ENCODE measurements at places on chromosomes 3 and 15.
A peak's percentile ranks its signal among the peaks of the same experiment; 100 is the strongest.

DNA sequence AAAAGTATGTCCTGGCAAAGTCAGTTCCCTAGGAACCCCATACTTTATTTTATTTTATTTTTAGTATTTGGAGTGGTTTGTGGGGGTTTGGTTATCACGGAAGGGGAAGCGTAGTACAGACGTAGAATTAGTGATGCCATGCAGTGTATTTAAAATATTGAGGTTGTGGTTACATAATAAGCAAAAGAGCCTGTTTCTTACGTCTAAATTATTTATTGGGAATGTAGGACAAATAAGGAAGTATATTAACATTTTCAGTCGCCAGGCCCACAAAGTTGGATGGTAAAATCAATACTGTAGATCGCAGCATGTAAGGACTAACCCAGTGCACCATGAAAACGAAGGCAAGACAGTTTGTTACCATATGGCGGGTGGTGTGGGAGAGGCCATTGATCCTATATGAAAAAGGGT is 558 bp downstream of the DTWD1 start:
- DNase-seq = no peak

DNA sequence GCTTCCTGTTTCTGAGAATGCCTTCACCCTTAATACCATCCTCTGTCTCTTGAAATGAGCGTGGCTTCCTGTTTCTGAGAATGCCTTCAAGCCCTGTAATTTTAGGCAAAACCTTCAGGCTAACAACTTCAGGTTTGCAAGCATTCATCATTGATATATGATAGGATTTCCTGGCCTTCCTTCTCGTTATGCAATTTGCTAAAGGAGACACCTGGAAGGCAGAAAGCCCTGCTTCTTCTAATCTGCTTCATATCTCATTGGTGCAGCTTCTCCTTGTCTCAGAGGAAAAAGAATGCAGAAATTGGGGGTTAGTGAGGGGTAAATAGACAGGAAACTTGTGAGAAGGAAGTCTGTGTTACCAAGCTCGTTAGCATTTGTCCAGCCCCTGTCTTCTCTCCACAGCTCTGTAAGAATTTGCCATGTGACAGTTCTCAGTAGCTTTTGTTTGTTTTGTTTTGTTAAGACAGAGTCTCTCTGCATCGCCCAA is 7.3 kb downstream of the ARL6IP5 start:
- DNase-seq = no peak

DNA sequence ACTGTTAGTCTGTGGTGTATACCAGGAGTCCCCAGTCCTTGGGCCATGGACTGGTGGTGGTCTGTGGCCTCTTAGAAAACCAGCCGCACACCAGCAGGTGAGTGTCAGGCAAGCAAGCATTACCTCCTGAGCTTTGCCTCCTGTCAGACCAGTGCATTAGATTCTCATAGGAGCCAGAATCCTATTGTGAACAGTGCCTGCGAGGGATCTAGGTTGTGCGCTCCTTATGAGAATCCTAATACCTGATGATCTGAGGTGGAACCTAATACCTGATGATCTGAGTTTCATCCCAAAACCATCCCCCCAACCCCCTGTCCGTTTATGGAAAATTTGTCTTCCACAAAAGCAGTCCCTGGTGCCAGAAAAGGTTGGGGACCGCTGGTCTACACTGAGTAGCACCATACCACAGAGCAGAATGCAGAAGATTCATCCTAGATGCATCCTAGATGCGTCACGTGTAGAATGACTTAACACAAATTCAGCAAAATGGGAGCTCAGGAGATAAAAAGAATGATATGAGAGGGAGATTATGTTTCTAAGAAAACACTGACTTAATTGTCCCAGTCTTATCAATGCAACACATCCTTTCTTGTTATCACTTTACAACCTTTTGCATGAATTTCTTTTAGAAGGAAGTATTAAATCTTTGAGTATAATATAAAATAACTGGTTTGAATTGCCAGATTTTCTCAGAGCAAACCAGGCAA is 28.5 kb downstream of the SELENOT start:
- no peak for DNase-seq

DNA sequence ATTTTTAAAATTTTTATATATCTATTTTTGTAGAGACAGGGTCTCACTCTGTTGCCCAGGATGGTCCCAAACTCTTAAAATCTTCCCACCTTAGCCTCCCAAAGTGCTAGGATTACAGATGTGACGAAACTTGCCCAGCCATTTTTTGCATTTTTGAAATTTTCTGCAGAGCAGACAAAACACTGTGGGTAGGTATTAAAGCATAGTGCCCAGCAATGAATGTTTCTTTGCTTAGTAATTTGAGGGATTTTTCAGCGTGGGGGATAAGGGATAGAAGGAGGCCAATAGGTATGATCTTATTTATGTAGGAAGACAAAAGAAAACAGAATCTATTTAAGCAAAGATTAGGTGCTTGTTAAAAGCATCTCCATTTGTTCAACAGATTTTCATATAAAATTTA is 446.8 kb upstream of the DPH6 start:
- DNase-seq = no peak

- DNase-seq = peak; percentile 45
Measured at GRCh38 chr3:18424729-18425640, at the start of gene SATB1. Gene SATB1 (minus strand): TSS chr3:18425339. CDS start chr3:18420967, 4,372 bp downstream.

GRCh38 chr3:100009276-100010086 is 104.8 kb downstream of the FILIP1L start:
- DNase-seq = no peak

- DNase-seq = no peak
Measured at GRCh38 chr15:88191812-88192165, 64.8 kb downstream of the NTRK3 start.

GRCh38 chr3:159200176-159200575 is 398.3 kb downstream of the MFSD1 start:
- no peak for DNase-seq

DNA sequence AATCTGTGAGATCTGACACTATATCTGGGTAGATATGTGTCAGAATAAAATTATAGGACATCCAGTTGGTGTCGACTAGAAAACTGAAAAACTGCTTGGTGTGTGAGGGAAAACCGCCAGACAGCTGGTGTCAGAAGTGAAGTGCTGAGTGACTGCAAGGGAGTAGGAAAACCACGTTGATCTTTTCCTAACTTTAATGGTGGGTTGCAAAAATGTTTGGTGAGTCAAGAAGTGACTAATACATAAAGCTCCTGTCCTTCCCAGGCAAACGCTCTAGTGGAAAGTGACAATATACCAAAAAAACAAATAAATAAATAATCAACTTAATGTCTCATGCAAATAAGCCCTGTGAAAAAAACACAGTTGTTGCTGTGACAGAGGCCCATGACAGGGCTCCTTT is 7.3 kb upstream of the CD96 start:
- DNase-seq = no peak

- no peak for DNase-seq
Measured at GRCh38 chr3:71101626-71102025, 481.9 kb downstream of the FOXP1 start.

DNA sequence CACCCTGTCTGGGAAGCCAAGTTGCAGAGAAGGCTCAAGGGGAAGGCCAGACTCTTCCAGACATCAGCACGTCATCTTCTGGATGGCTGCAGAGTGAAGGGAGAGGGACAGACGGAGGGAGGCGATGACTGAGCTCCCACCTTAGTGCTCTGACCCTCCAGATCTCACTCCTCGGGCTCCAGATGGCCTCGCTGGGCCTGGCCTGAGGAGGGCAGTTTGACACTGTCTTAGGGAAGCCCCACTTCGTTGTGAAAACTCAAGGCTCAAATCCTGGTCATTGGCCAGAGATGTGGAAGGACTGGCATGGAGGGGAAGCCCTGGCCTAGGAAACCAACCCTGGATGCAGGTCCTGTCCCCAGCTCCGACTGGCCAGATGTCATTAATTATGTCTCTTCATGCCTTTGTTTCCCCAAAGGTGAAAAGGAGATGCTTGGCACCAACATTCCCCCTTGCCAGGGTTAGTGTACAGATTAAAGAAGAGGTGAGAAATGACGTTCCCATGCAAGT is 70.4 kb downstream of the ADCY5 start:
- no peak for DNase-seq

GRCh38 chr3:105422645-105423044 is 55.9 kb downstream of the ALCAM start:
- DNase-seq = no peak

DNA sequence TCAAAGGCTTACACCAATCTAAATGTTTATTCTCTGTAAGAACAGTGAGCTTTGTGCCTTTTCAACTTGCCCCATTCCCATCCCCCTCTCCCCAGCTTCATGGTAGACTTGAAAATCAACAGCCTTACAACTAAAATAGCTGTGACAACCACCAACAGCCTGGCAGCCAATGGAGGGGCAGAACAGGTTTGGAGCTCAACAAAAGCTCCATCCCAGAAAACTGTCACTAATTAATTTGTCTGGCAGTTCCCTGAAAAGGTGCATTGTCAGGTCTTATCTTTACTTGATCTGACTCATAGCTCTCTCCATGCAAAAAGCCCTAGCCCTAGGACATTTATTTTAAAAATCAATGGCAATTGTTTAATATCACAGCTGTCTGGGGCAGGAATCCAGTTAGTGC is 22.6 kb downstream of the MTHFS start:
- DNase-seq = no peak
